ENCODE measurements at places on chromosomes 16 and 17.

DNA sequence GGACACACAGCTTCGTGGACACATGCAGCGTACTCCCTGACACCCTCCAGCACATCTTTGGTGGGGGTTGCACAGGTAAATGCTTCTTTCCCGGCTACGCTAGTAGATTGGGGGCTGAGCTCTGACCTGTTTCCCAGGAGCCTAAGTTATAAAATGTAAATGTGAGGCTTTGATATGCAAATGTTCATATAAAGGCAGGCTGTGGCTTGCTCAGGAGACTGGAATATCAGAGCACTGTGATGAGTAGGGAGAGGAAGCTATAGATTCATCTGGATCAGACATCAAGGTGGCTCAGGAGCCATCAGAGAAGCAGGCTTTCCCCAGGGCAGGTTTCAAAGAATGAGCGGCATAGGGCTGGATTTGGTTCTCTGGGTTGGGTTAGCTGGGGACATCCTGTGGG, 3.4 kb upstream of the ETV4 start:
- DNase-seq: no peak

DNA sequence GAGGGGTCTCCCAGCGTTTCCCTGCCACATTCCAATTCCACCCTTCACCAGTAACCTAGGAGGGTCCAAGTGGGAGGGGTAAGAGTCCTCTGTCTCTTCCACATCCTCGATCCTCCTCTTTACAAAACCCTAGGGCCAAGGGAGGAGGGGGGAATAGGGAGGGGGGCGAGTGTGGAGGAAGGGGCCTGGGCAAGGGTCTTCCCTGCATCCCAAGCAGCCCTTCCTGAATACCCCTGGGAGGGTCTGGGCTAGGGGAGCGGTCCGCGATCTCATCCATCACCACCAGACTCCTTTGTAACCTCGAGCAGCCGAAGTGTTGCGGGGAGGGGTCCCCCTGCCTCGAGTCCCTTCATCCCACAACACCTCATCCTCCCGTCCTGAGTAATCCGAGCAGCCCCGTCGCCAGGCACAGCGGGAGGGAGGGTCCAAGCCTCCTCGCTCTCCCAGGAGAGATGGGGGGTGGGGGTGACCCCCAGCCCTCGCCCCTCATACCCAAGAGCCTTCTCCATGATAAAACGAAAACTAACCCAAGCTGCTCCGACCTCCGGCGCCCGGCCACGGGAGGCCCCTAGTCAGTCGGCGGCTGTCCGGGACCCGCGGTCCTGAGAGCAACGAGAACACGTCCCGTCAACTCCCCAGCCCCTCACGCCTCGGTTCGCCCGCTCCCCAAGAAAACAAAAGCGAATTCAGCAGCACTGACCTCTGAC, 502 bp downstream of the SMPD3 start:
- no peak for DNase-seq

GRCh38 chr16:88527186-88527936, 42.8 kb upstream of the ZC3H18 start:
- DNase-seq: no peak

DNA sequence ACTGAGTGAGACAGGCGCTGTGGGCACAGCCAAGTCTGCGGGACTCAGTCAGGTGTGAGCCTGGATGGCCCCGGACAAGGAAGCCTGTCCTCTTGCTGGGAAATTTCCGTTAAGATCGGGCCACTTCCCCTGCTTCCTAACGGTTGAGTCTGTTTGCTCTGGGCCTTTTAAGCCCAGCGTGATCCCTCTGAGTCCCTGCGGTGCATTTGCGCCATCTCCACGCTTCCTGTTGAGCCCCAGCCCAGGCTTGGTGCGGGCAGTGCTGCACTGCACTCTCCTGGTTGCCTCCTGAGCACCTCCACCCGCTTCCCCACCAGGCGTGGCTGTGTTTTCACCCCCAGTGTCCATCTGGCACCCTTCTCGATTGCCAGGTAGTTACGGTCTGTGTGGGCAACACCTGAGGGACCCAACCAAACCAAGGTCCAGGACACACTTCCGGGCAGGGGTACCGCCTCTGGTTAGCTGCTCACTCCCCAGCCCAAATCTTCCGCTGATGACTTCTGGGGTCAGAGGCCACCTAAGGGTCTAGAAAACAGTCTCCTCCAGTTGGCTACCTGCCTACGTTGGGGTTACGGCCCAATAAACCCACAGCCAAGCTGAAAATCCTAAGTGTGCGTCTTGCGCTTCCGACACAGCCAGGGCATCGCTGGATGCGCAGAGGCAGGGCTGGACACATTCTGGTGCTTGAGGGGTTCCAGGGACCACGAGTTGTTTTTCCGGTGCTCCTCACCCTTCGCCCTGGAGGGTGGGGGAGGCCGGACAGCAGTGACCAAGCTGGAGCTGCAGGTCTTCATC, 1.4 kb upstream of the SLC25A10 start:
- peak; percentile 95 for DNase-seq

GRCh38 chr16:59169168-59169567, 435.1 kb upstream of the GOT2 start:
- no peak for DNase-seq

- DNase-seq: no peak
Measured at GRCh38 chr16:82527101-82527500, 99.7 kb upstream of the CDH13 start.

DNA sequence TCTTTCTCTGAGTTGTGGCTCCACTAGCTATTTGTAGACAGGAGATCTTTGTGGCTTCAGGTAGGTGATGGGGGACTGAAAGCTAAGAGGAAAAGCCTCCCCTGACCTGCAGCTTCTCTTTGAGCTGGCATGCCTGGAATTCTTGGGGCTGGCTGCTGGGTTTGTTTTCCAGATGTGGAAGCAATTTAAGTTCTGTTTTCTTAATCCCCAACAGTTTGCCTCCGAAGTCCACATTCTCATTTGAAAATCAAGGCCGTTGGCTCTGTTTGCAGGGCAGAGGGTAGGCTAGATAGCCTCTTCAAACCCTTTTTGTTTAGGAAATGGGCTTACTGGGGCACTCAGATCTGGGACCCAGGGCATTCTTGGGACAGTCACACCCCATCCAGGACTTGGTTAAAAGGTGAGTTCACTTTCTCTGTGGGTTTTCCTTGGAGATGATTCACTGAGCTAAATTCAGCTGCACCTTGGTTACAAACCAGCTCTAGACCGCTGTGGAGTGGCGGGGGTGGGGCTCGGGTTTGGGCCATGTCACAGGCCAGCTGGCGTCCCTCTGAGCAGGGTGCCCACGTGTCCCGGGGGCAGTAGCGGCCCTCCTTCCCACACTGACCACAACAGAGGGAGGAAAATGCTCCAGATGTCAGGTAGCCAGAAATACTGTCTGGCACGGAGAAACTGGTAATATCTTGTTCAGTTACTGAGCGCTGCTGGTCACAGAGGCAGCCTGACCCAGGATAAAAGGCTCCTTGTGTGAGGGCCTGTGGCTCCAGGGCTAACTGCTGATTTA, 108.5 kb downstream of the RAB11FIP4 start:
- no peak for DNase-seq

GRCh38 chr16:80034469-80034826, 433.9 kb upstream of the MAF start:
- no peak for DNase-seq

DNA sequence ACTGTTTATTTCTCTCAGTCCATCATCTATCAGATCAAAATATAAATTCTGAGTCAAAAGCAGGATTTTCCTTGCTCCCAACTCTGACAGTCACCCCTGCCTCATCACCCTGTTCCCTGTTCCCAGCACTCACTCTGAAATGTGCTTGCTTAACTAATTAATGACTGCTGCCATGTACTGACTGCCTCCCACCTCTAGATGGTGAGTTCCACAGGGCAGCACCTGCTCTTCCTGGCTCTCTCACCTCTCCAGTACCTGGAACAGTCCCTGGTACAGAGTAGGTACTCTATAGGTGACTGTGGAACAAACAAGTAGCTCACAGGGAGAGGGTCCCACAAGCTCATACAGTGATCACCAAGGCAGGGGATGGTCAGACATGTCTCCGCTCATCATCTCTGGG, 114.3 kb upstream of the C16orf82 start:
- DNase-seq: no peak

- DNase-seq: no peak
Measured at GRCh38 chr16:53511084-53511402, 8.0 kb upstream of the AKTIP start.

DNA sequence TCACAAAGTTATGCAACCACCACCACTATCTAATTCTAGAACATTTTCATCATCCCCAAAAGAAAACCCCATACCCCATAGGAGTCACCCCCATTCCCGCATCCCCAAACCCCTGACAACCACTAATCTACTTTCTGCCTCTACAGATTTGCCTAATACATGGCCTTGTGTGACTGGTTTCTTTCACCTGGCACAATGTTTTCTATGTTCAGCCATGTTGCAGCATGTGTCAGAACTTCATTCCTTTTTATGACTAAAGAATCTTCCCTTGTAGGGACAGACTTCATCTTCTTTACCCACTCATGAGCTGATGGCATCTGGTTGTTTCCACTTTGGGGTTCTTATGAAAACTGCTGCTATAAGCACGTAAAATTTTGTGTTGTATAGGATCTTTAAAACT, 34.6 kb downstream of the CYTH1 start:
- no peak for DNase-seq

GRCh38 chr16:57157533-57157932, 28.3 kb downstream of the PSME3IP1 start:
- no peak for DNase-seq

DNA sequence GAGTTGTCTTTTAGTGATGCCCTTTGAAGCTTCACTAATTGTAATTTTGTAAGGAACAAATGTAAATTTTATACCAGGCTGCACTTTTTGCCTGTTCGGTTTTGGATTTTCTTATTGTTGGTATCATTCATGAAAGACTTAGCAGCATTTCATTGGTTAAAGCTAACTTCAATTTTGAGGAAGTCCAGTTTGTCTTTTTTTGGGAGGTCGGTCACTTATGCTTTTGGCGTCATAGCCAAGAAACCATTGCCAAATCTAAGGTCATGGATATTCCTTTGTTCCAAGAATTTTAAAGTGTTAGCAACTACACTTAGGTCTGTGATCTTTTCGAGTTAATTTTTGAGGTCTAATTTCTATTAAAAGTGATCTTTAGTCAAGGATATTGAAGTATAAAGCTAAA, 77.1 kb downstream of the PRKCA start:
- no peak for DNase-seq

DNA sequence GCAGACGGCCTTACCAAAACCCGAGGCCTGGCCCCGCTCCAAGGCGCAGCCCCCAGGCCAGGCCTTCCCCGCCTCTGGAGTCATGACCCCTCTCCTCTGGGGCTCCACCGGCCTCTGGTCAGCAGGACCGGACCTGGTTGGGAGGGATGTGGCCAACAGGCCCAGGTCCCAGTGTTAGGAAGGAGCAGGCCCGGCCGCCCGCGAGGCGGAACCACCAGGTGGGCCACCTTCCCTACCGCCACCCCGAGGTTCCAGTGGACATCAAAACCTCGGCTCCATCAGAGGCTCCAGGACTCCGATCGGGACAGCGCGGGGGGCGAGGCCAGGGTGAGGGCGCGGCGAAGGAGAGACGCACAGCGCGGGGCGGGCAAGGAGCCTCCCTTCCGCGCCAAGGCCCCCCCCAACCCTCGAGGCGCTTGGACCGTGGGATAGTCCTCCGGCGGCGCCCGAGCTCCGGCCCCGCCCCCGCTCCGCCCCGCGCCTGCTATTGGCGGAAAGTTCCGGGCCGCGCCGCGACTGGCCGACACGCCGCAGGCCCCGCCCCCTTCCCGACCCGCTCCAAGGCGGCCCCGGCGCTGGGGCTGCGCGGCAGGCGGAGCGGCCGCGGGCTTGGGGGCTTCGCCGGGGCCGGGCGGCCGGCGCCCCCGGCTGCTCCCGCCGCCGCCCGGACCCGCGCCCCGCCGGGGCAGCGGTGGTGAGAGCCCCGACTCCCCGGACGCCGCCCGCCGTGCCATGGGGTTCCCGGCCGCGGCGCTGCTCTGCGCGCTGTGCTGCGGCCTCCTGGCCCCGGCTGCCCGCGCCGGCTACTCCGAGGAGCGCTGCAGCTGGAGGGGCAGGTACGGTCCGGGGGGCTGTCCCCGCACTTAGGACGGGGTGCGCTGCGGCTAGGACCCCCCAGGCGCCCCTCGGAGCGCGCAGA, at the start of gene METRN:
METRN (plus strand) TSS at position 561 of the 919 bp plus-strand sequence; CDS start at position 733, 172 bp downstream.
- DNase-seq: peak; percentile 72

DNA sequence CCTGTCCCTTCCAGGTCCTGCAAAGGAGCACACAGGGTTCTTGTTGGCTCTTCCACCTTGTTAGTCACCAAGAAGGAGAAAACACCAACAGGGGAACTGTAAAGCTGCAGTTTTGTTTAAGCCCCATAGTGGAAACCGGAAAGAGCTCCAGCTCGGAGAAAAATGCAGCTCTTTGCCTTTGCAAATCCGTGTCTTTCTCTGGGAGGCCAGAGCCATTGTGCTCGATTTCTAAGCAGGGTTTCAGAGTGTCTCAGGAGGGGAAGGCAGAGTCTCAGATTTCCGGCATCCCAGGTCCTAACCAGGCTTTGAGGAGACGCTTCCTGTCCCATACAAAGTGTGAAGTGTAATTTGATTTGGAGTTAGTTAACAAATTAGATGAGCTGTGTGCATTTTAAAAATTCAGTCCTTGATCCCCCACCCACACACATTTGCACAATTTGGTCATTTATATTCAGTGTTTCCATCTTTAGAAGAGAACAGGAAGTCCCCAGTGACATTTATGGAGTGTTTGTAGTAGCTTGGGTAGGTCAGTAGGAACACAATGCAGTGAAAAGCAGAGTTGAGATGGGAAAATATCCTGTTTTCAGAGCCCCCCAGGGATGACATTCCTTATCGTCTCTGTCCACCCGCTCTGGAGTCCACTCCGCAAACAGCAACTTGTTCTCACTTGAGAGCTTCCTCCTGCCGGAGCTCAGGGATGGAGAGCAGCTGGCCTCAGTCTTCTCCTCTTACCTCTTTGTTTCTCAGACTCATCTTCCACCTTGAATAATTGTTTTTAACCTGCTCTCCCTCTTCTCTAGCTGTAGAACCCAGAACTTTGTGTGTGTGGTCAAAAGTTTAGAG, 331.9 kb downstream of the SEC14L1 start:
- DNase-seq: no peak

DNA sequence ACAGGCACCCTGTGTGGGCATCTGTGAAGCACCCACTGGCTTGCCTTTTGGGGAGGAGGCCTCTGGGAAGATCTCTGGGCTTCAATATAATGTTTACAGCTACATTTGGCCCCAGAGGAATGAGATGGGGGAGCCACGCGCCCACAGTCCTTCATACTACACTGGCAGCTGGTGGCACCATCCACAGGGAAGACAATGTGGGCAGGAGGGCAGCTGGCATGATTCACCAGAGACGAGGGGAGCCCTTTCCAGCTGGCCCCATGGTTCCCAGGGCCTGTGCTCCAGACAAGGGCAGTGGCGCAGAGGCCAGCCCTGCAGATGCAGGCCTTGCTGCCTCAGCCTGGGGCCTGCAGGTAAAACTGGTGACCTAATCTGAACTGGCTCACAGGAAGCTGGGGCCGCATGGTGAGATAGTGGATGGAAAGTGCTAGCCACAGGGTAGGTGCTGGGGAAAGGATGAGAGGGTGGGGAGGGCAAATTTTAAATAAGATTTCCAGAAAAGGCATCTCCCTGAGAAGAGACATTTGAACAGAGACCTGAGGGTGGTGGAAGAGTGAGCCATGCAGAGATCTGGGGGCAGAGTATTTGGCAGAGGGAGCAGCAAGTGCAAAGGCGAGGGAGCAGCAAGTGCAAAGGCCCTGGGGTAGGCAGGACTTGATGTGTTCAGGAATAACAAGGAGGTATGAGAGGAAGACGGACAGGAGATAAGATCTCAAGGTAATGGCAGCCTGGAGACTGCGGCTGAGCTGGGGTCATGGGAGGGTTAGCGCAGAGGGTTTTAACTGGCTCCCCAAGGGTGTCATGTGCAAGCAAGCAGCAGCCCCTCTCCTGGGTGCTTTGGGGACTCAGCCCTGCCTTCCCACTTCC, 12.1 kb upstream of the KCNJ12 start:
- no peak for DNase-seq

All from HL-60 (cell line).